ENCODE measurements at places on chromosomes 13 and 19. TPM values are rescaled to one million over a fixed set of nuclear protein-coding genes. Genes with fewer than 3 reads are reported as not detected.

NCCRP1 gene
- total RNA-seq = not detected

TSKS gene
- total RNA-seq = 0.47 TPM

FCAR gene
- total RNA-seq = not detected

SLC25A41 gene
- 0.52 TPM for total RNA-seq

CCDC169 gene
- total RNA-seq = not detected

IZUMO2 gene
- not detected for total RNA-seq

GEMIN7 gene
- 26.2 TPM for total RNA-seq

RFPL4AL1 gene
- not detected for total RNA-seq

DHDH gene
- 0.96 TPM for total RNA-seq

NTF4 gene
- total RNA-seq = not detected

PSG2 gene
- not detected for total RNA-seq

SYNE4 gene
- total RNA-seq = 1.4 TPM

DNA sequence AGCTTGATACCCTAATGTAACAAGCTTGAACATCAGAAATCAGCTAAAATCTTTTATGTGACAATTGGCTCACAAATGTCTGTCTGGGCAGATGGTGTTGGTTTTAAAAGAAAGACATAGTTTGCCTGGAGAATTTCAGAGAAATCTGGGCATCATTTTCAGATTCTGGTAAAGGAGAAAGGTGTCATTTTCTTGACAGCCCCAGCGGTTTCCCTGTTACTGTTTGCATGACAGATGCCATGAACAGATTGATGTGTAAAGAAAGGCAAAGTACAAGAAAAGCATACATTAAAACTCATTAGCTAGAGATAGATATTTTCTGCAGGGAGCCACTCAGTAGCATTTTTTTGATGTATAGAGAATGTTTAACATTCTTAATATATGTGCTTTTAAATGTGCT, 987.9 kb downstream of the OLFM4 start:
- DNase-seq = no peak

DNA sequence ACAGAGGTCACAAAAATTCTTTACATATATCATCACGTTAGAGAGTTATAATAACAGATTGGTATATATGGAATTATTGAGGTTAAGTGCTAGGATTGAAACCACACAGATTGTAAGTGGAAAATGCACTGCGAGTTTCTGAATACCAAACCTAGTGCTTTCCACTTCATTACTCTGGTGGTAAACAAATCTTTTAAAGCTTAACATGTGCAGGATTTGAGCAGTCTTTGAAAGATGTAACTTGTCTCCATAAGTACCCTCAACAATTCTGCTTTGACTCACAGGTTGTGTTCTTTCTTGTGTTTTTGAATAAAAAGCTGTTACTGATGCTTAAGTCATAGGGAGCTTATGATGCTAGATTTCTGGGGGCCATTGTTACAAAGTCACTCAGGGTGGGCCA, 314.7 kb upstream of the DACH1 start:
- DNase-seq = no peak

GRCh38 chr19:23403581-23404324, 8.5 kb upstream of the ZNF91 start:
- no peak for DNase-seq

GRCh38 chr19:6802336-6803035, 30.0 kb downstream of the VAV1 start:
- DNase-seq = peak; percentile 89

DNA sequence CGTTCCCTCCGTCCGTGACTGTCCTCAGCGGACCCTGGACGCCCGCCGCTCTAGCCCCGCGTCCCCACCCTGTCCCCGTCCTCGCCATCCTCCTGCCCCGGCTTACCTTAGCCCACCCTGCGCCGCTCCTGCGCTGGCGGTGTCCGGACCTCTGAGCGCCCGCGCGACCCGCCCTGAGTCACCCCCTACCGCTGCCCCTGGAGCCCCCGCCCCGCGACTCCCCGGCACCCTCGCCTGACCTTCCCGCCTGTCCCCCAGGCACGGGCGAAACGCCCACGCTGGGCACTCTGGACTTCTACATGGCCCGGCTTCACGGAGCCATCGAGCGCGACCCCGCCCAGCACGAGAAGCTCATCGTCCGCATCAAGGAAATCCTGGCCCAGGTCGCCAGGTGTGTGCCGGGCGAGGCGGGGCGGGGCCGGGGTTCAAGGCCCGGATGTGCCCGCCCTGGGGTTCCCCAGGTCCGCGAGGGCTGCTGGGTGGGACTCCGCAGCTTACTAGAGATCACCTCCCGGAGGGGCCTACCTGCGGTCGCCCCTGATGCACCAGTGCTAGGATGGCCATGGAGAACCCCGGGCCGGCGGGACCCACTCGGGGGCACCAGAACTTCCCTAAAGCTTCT, 5.1 kb downstream of the HMG20B start:
- DNase-seq = no peak

- no peak for DNase-seq
These were observed 460.8 kb downstream of the TBC1D4 start for GRCh38 chr13:75021151-75021550.

DNA sequence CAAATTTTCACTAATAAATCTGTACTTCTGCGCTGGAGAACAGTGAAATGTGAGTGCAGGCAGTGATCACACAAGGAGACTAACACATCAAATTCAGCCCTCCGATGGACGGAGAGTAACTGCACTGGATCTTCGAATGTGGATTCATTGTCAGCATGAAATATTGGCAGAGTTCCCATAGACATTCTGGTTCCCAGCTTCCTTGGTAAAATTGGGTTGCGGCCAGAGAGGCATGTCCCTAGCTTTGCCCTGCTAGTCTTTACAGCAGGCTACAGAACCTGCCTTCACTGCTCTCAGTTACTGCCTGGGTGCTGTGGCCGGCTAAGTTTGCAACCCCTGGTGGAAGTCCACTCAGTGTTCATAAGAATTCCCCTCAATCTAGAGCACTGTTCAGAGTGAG, 32.3 kb upstream of the UQCRFS1 start:
- DNase-seq = no peak

GRCh38 chr19:17121736-17122293, 46.2 kb downstream of the MYO9B start:
- peak; percentile 60 for DNase-seq

DNA sequence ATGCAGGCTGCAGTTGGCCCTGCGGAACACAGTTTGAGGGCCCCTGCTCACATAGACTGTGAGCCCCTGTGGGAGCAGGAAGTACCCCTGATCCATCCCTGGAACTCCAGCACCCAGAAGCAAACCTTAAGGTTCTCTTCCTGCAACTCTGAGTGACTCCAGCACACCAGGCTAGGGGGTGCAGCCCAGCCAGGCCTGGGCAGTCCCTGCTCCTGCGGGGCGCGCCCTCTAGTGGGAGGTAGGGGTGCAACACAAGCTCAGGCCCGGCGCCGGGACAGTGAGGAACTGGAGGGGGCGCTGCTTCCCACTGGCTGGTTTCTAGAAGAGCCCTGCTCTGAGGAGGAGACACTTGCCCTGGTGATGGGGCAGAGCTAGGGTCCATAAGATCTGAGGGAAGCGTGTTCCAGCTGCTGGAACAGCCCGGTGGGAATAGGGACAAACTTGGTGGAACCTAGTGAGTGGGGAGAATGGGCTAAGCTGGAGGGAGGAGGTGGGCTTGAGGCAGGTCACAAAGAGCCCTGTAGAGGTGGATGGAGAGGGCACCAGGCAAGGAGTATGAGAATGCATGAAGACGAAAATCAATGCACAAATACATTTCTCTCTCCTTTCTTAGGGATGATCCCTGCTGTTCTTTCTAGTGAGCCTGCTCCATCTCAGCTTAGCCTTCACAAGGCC, 5.0 kb downstream of the ZSCAN5A start:
- DNase-seq = peak; percentile 68

DNA sequence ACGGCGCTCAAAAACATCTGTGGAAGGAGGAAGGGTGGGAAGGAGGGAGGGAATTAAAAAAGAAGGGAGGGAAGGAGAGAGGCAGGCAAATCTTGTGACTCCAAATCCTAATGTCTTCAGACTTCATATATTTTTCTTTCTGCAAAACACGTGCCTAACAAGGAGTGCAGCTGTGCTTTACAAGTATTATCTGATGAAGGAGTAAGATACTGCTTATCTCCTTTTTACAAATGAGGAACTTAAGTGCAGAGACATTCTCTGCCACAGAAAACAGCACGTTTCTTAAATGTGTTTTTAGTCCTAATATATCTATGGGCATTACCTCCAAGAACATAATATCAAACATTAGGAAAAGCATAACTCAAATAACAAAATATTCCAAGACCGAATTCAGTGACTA, 6.5 kb downstream of the FLT3 start:
- no peak for DNase-seq

DNA sequence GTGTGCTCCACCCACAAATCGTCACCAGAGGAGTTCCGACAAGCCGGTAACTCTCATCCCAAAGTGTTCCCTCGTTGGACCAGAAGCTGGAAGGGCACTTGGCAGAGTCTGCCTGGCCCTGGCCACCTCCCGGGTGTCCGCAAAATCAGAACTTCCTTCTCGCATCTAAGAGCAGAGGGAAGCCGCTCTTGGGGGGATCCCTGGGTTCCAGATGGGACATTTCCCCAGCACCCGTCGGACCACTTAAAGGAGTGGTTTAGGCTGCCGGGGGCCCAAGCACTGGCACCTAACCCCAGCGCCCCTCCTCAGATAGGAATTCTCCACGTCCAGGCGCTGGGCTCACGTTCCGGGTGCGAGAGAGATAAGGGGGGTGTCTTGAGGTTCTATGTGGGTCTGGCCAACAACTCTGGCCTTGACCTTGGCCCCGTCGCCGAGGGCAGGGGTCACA, 857 bp upstream of the MAP2K7 start:
- DNase-seq = no peak

DNA sequence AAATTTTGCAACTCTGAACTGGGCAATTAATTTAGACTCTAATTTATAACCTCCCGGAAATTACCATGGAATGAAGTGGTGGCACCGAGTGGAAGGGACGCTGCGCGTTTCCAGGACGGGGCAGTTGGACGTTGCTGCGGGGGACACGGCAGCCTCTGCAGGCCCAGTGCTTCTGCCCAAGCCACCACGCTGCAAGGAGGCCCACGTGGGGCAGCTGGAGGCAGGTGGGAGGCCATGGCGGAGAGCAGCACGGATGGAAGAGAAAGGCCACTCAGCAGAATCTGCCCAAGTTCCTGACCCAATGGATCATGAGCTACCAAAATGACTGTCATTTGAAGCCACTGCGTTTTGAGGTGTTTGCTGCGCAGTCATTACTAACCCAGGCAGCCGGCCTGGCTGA, 11.2 kb upstream of the ADPRHL1 start:
- no peak for DNase-seq

DNA sequence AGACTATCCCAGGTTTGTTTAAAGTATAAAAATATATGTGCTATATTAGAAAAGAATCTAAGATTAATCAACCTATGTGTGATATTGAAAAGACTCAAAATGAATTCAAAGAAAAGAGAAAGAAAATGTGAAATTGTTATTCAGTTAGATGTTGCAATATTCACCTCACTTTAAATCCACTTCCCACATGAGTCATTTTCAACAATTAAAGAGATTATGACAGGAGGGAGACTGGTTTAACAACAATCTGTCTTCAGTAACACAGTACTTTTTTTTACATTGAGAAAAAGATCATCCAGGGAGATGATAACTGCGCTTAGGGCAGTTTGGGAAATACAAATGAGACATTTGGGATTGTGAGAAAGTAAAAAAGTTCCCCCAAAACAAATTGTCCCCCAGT, 1246.2 kb downstream of the SLITRK1 start:
- no peak for DNase-seq

DNA sequence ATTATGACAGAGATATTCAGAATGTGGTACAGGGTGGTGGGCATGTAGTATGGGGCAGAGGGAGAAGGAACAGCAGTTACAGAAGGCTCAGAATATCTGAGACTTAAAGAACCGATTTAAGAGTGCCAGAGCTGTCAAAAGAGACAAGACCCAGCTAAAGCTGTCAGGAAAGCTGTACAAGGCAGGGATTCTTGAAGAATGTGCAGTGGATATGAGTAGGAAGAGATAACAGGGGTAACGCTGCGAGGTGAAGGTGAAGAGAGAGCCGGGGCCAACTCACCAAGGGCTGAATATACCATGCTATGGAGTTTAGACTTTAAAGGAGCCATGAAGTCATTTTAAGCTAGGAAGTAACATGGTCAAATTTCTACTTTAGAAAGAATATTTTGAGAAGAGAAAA, 381.0 kb downstream of the DIAPH3 start:
- DNase-seq = no peak

- no peak for DNase-seq
These were observed 46.5 kb downstream of the DNAJC3 start for GRCh38 chr13:95723438-95723837.

DNA sequence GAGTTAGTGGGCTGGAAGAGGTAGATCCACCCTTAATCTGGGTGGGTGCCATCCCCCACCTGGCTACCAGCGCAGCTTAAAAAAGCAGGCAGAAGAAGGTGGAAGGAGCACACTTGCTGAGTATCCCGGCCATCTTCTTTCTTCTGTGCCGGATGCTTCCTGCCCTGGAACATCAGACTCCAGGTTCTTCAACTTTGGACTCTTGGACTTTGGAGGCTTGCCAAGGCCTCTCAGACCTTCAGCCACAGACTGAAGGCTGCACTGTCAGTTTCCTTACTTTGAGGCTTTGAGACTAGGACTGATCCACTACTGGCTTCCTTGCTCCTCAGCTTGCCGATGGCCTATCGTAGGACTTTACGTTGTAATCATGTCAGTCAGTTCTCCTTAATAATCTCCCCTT, 127.6 kb upstream of the GPC6 start:
- DNase-seq = no peak

GRCh38 chr19:5041168-5041912, 72.4 kb downstream of the KDM4B start:
- DNase-seq = no peak

DNA sequence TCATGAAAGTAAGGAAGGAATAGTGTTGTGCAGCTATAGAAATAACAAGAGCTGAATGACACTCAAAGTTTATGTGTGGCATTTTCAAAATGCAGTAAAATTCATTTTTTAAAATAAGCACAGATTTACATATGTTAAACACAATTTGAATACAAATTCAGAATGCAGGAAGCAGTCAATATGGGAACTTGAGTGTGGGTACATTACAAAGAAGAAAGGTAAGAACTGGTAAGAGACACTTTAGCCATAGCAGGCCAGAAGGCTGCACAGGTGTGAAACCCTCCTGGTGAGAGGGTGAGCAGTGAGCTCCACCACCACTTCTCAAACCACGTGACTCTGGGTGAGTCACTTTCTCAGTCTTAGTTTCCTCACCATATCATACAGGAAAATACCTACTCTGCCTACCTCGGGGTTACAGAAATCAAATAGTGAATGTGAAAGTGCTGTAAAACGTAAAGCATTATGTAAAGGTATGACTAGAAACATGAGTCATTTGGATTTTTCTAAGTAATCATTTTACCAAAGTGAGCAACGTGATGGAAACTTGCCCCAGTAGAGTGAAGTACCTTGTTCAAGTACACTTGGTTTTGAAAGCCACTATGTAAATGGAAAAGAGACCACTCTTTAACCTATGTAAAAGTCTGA, 40.5 kb downstream of the USP12 start:
- DNase-seq = peak; percentile 93

DNA sequence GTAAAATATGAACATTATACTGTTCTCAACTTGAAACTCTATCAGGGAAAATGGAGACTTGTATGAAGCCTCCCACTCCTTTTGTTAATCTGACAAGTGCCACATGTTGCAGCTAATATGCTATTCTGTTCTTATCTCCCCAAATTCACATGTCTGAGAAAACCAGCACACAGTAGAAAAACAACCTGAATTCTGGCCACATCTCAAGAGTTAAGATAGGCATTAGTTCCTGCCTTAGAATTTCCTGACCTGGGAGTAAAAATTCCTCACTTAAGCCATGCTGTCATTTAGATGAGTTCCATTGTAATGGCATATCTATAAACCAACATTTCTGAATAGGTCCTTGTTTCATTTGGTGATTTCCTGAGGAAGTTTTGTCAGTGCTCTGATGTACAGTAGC, 1098.5 kb downstream of the EFNB2 start:
- no peak for DNase-seq

GRCh38 chr19:8938576-8938975, 71.6 kb downstream of the MUC16 start:
- no peak for DNase-seq
